ENCODE measurements at places on chromosomes 11 and 22.

DNA sequence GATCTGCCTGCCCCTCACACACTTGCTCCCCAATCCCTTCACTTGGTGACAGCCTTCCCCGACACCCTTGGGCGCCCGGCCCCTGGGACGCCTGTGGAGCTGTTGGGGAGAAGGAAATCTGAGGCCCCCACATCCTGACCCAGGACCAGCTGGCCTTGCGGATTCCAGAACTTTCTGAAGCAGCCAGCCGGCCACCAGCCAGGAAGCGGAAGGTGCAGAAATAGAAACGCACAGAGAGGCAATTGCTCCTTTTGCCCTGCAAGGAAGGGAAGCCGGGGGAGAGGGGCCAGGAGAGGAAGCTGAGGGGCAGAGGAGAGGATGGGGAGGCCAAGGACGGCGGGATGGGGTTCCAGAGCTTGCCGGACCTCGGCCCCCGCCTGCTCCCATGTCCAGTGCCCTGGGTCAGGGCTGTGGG is 66.7 kb upstream of the LINC01488 start:
- no peak for DNase-seq

DNA sequence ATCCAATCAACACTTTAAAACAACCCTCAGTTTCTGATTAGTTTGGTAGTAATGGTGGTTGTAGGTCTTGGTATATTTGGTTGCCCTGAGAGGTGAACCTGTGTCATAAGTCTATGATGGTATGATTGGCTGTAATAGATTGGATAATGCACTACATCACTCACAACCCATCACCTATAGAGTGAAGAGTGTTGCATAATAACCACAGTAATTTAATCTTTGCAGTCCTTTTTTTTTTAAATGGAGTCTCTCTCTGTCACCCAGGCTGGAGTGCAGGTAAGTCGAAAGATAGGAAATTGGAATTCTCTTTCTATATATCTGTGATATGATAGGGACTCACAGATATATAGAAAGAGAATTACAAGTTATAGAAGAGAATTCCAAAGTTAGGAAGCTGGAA is 133.4 kb upstream of the PGR start:
- no peak for DNase-seq

DNA sequence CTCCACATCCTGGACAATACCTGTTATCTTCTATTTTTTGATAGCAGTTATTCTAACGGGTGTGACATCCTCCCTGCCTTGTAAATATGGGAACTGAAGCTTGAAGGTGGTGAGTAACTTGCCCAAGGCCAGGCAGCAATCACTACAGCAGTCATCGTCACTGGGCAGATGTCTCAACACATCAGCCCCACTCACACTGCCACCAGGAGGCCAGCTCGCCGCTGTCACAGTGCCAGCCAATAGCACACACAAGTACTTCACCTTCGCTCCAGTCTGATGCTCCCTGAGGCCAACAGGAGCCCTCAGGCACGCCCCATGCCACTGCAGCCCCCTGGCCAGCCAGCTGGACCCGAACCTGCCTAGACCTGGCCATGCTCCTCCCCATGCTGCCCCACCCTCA is 4.9 kb upstream of the TTLL1 start:
- DNase-seq = no peak

GRCh38 chr11:34784318-34784841 is 131.8 kb downstream of the APIP start:
- DNase-seq = no peak

- DNase-seq = no peak
These were observed 804.2 kb downstream of the NTM start for GRCh38 chr11:132174362-132175255.

- DNase-seq = no peak
These were observed 2.0 kb downstream of the ANO3 start for GRCh38 chr11:26333906-26334305.

- DNase-seq = no peak
These were observed 65.8 kb downstream of the DDIAS start for GRCh38 chr11:82967381-82967780.

GRCh38 chr11:86073948-86074347 is 5.1 kb upstream of the PICALM start:
- no peak for DNase-seq

GRCh38 chr11:81246941-81247340 is 1486.7 kb downstream of the FAM181B start:
- DNase-seq = no peak

GRCh38 chr11:103297900-103298299 is 188.7 kb downstream of the DYNC2H1 start:
- no peak for DNase-seq

GRCh38 chr11:119085437-119085847 is 761 bp downstream of the HMBS start:
- no peak for DNase-seq

DNA sequence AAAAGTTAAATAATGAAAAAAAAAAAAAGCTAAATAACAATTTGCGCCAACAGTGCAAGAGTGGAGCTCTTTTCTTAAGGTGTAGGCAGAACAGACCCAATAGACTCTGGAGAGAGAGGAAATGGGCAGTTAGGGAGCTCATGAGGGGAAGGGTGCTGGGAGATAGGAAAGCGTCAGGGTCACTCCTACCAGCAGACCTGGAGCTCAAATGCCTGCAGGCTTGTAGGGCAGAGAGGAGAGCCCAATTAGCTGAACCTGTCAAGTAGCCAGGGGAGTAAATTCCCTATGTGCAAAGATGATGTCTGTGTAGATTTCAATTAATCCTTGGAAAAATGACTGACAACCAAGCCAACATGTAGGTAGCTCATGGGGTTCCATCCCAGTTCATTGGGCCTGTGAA is 73.0 kb downstream of the RAB30 start:
- DNase-seq = no peak

DNA sequence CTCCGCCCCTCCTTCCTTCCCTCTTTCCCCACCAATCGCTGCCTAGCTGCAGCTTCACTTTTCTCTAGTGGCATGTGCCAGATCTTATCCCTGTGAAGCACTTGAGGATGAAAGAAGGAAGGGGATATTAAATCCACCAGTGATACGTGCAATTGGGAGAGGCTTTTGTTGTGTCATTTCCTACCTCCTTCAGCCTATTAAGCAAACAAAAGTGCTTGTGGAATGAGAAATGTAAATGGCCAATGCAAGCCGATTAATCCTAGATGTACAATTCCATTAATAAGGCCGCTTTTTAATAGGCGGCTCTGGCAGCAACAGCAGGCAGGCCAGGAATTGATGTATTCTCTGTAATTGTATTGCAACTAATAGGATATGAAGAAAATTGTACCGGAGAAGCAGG is 23.3 kb downstream of the NTM start:
- no peak for DNase-seq

GRCh38 chr11:123740787-123741158 is 687 bp downstream of the ZNF202 start:
- no peak for DNase-seq

DNA sequence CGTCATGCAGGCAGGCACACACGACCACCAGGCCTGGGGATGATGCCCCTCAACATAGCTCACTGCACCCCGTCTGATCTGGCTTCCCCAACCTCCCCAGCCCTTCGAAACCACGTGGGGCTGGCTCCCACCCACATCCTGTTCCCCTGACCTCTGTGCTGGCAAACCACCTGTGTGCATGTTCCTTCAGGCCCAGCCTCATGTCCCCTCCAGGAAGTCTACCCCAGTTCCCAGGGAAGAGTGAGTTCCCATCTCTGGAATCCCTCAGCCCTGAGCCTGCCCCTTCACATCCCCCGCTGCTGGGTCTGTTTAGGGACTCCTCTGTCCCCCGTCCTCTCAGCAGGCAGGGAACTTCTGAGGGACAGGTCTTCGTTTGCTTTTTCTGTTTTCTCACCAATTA is 7.1 kb downstream of the SLC7A4 start:
- no peak for DNase-seq
